Omental fat pad (tissue), 4 donors: ENCODE measurements at places on chromosomes 5 and 9. TPM values are rescaled to one million over a fixed set of nuclear protein-coding genes. Genes with fewer than 3 reads are reported as not detected.

- no peak for DNase-seq
Observed at GRCh38 chr5:132301344-132302271, 7.4 kb downstream of the SLC22A4 start.

DNA sequence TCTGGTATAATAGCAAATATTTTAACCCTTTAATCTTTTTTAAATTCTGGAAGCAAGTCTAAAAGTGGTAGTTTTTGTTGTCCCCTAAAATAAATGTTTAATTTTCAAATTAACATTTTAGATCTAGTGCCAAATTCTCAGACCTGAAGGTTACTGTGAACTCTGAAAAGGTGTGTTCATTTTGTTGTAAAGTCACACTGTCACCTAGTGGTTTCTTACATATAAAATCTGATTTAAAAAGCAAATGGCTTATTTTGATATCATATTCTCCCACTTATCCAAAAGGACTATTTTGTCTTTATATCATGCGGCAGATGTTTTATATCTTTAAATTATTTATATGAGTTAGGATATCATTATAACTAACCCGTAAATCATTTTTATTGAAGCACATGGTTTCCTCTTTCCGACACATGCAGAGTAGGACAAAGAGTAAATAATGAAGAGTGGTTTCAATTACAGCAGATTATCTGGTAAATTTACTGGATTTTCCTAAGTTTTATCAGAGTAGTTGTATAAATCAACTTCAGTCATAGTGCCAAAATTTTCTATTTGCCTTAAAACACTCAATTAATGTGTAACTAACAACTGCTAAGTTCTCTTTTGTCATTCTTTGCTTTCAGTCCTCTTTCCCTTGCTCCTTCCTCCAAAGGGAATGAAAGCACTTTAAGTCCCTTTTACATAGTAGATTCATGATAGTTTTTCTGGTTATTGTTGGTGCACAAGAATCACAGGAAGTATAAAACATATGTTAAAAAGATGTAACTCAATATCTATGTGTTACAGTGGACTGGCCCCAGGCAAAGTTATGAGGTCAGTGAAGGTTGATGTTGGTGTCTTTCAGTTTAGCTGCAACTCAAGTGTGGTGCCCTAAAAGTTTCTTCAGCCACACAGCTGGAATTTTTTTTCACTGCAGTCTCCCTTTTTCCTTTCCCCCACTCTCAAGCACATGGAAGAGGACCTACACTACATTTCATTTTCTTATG, 189.6 kb downstream of the COX7C start:
- no peak for DNase-seq

DNA sequence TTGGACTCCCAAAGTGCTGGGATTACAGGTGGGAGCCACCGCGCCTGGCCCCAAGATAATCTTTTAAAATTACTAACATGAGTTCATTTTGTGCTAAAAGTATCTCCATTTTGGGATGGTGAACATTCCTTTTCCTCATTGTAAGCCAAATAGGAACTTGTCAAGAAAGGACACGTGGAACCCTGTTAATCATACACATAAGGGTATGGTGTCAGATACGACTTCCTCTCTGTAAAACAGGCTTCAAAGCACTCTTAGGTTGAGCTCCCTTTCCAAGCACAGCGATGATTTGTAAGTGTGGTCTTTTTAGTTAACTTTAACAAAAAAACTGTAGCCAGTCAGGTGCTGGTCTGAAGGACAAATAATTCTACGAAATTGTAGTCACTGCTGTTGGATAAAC, 132.7 kb downstream of the UNC13B start:
- DNase-seq, result no peak

GRCh38 chr5:15388866-15389265, 111.1 kb upstream of the FBXL7 start:
- no peak for DNase-seq

- no peak for DNase-seq
Observed at GRCh38 chr9:15842051-15842450, 289.2 kb downstream of the CCDC171 start.

DNA sequence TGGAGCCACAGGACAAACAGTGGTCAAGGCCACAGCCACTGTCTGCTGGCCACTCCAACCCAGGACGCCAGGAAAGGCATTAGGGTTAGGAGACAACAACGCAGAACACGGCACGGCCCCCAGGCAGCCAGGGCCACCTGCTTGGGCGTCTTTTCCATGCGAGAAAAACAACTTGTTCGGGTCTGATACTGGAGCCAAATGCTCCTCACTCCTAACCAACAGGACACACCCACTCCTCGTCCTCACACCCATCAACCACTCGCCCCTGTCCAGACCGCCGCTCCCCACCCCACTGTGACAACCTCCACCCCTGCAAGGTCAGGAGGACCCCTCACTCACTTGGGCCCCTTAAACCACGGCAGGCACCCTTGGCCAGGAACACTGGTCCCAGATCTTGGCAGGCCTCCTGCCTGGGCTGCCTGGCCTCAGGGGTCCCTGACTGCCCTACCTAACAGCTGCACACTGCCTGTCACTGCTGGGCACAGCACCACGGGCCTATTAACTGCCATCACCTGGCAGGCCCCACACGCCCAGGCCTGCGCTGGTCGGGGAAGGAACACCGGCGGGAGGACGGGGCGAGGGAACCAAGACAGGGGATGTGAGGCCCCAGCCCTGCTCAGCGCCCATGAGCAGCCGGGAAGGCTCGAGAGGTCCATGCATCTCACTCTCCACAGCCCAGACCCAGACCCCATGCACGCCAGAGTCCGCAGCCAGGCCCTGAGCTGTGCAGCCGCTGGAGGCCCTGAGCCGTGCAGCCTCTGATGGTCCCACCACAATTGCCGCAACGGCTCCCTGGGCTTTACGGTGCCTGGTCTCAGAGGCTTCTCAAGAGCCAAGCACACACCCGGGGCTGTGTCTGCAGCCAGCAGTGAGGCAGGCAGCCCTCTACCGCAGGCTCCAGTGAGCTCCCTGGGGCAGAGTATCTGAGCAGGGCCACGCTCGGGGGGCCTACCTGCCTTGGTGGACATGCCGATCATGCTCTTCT, 13.8 kb downstream of the CLPTM1L start:
- no peak for DNase-seq

GRCh38 chr5:79330071-79330470, 94.1 kb downstream of the JMY start:
- no peak for DNase-seq

The OLFM1 gene
- 12.1 TPM for total RNA-seq

DNA sequence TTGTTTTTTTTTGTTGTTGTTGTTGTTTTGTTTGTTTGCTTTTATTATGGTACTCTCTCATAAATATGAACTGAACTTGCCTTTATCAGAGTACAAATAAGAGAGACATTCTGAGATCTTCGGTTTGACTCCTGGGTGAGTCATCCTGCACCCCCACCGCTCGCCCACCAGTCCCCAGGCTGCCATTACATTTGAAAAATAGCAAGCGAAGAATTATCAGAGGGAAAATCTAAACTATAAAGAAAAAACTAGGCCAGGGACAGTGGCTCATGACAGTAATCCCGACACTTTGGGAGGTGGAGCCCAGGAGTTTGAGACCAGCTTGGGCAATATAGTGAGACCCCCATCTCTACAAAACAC, 122.1 kb upstream of the MAP3K1 start:
- DNase-seq, result no peak

The MAP1B gene
- total RNA-seq, result 584 TPM

DNA sequence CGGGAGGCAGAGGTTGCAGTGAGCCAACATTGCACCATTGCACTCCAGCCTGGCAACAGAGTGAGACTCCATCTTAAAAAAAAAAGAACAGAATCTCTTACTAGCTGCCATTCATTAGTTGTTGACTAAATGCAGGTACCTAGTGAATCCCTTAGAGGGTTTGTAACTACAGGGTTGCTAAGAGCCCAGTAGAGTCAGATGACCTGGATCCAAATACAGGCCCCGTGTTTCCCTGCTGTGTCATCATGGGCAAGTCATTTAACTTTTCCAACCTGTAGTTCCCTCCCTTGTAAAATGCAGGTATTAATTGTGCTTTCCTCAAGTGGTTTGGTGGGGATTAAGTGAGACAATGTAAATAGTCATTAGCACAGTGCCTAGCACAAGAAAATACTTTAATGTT, 32.8 kb downstream of the PLAC8L1 start:
- no peak for DNase-seq

- no peak for DNase-seq
Observed at GRCh38 chr5:122492675-122493074, 180.6 kb downstream of the SNCAIP start.

The CTSV gene
- 0.28 TPM for total RNA-seq

GRCh38 chr9:90420768-90421513, 221.7 kb downstream of the DIRAS2 start:
- no peak for DNase-seq

DNA sequence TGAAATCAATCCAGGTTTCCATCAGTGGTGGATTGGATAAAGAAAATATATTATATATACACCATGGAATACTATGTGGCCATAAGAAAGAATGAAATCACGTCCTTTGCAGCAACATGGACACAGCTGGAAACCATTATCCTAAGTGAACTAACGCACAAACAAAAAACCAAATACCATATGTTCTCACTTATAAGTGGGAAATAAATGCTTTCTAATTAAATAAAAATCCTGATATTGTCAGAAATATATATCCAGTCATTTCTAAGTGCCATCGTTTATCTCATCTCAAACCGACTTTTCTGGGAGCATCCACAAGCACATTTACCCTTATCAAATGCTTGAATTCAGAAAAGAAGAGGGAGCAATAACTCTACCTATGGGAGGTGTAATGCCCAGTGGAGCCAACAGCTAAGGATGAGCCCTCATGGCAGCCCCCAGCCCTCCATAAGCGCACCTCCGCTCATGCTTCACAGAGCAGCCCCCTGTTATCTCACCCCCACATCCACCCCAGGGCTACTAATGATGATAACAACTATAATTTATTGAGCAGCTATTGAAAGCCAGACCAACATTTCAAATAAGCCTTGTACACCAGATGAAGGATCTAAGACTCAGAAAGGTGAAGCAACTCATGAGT, 101.7 kb upstream of the SPOCK1 start:
- DNase-seq, result no peak

DNA sequence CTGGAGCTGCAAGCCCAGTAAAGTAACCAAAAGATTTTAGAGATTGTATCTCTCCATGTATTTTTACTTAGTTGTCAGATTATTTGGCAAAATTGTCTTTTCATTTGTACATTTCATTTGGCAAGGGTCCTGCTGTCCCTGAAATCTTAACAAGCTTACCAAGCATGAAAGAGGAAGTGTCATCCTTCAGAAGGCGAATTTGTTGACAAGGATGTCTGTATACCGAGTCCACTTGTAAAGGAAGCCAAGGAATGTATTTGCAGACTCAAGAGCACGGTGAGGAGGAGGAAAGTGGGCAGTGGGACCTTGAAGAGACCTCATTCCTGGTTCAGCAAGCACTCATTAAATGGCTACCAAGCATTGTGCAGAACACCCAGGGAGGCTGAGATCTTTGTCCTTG, 7.5 kb upstream of the OTULINL start:
- no peak for DNase-seq

- no peak for DNase-seq
Observed at GRCh38 chr9:128103589-128103962, 24.0 kb downstream of the PTGES2 start.

The KLHL9 gene
- 21.2 TPM for total RNA-seq

DNA sequence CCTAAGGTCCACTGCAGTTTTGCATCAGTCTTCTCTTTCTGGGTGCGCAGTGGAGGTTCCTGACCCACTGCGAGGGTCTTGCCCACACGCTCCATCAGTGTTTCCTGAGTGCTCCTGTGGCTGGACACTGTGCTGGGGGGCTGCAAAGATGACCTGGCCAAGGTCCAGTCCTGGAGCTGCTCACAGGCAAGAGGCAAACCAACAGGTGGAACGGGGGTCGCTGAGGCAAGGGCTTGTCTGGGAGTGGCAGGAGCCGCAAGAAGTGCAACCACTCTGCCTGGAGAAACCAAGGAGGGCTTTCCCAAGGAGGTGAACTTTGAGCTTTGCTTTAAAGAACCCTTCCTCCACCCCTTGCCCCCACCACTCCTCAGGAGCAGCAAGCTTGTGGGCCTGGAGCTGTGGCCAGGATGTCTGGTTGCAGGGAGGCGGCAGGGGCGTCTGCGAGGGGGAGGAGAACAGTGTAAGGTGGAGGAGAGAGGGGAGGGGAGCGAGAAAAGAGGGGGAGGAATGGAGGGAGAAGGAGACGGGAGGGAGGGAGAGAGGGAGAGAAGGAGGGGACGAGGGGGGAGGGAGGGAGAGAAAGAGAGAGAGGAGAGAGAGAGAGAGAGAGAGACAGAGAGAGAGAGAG, 444 bp upstream of the CPLX2 start:
- DNase-seq, result no peak

DNA sequence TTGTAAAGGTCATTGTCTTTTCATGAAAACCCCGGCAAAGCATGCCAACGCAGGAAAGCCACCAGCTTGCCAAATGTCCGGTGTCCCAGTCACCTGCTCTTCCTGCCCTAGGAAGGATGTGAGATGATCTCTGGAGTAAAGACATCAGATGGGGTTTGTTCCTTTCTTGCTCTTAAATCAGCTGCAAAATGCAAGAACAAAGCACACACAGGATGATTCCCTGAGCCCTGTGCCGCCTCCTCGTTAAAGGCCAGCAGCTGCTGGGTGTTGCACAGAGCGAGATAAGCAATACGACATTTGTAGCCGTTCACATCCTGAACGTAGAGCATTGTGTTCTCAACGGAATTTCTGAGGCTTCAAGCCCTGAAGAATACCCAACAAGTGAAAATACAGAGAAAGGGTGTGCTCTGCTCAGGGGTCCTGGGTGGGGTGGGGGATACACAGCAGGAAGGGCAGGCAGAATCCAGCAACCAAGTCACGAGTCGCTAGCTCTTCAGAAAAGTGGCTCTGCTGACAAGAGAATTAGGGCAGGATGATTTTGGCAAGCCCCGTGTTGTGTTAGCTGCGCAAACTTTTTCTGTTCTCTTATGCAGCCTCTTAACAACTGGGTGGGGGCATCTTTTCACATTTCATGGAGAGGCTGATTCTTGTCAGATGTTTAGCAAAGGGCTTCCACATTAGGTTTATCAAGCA, 229.2 kb upstream of the MAP3K1 start:
- DNase-seq, result no peak

GRCh38 chr9:16996901-16997491, 126.5 kb upstream of the BNC2 start:
- DNase-seq, result no peak

The HSD17B3 gene
- total RNA-seq, result not detected

- DNase-seq, result no peak
Observed at GRCh38 chr5:80904533-80905187, 55.5 kb upstream of the RASGRF2 start.
